Left lung (tissue), 14 donors: ENCODE measurements at places on chromosomes 12 and 14. TPM values are rescaled to one million over a fixed set of nuclear protein-coding genes. Genes with fewer than 3 reads are reported as not detected.

Gene TSHR
- polyA plus RNA-seq, result 0.36 TPM

Gene GPR132
- 0.61 TPM for polyA plus RNA-seq

Gene SLC15A4
- polyA plus RNA-seq, result 29.2 TPM

Gene CCDC197
- polyA plus RNA-seq, result not detected

Gene LRP1-AS
- 1.0 TPM for polyA plus RNA-seq

Gene PTGER2
- polyA plus RNA-seq, result 6.4 TPM

Gene KCNH3
- 1.4 TPM for polyA plus RNA-seq

Gene LGR5
- 4.1 TPM for polyA plus RNA-seq

Gene CLEC6A
- polyA plus RNA-seq, result not detected

Gene NFATC4
- 102 TPM for polyA plus RNA-seq

Gene NUAK1
- 8.6 TPM for polyA plus RNA-seq

Gene C12orf60
- 2.6 TPM for polyA plus RNA-seq

Gene C1QL4
- polyA plus RNA-seq, result not detected

Gene ZDHHC22
- 0.04 TPM for polyA plus RNA-seq

Gene WIF1
- 266 TPM for polyA plus RNA-seq

Gene FITM1
- 0.77 TPM for polyA plus RNA-seq

Gene PPFIA2
- polyA plus RNA-seq, result 1.8 TPM

Gene ABHD12B
- polyA plus RNA-seq, result 1.4 TPM

Gene AQP6
- polyA plus RNA-seq, result 0.30 TPM

Gene KRT85
- not detected for polyA plus RNA-seq

Gene TSPAN19
- polyA plus RNA-seq, result 1.3 TPM

Gene RNASE3
- 0.33 TPM for polyA plus RNA-seq
